ENCODE measurements at places on chromosomes 6 and 20.

DNA sequence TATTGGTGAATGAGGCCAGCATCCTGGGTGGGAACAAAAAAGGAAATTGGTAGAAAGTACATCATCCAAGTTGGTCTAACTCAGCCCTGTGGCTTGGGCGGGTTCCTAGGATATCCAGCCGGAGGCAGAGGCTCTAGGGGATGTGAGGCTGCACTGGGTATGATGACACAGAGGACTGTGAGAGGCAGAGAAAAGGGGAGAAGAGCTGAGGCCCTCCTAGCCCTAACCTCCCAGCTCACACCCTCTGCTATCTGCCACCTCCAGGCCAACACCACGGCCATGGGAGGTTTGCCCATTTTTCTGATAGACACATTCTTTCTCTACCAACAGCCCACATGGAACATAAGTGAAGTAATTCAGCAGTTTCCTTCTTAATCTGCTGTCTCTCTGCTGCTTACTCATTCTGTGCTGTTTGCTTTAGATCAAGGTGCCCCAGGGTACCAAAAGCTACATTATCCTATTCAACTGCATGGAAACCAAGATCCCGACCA, 284.4 kb downstream of the ESR1 start:
- peak; percentile 2 for DNase-seq

DNA sequence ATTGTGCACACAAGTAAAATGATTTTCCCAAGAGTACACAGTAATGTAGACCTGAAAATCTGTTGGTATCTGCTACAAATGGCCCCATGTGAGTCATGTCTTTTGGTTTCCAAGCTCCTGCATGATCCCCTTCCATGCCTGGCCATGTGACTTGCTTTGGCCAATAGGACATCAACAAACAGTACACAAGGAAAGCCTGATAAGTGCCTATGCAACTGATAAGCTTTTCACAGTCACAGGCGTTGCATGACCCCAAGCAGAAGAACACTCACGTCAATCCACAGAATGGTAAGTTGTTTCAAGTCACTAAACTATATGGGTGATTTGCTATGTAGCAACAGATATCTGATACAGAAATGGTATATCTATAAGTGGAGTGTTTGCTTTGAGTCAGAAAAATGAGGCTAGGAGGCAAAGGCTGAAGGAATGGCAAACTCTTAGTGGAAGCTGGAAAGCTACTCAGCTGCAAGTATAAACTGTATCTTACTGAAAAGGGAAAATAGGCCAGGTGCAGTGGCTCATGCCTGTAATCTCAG, 160.1 kb upstream of the BEND3 start:
- no peak for DNase-seq

- peak; percentile 51 for DNase-seq
These were observed 47.2 kb downstream of the MUC22 start for GRCh38 chr6:31057426-31058003.

- DNase-seq: no peak
These were observed 58.2 kb upstream of the TNFAIP3 start for GRCh38 chr6:137808836-137809315.

- DNase-seq: no peak
These were observed 60.2 kb upstream of the NEDD9 start for GRCh38 chr6:11292594-11293236.

DNA sequence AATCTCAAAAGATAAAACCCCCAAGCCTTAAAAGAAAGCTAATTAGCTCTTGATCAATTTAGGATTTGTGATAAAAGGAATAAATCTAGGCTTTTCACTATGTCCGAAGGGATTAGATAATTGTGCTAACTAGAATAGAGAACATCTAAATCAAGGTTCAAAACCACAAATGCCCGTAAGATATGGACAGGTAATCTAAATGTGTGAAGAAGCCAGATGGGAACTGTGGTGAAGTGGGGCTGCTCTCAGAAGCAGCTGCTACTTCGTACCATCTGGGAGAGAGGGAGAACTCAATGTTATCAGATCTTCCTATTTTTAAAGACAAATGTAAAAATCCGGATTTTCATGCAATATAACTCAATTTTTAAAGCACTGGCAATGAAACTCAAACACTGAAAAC, 44.2 kb downstream of the NCOA6 start:
- DNase-seq: no peak

DNA sequence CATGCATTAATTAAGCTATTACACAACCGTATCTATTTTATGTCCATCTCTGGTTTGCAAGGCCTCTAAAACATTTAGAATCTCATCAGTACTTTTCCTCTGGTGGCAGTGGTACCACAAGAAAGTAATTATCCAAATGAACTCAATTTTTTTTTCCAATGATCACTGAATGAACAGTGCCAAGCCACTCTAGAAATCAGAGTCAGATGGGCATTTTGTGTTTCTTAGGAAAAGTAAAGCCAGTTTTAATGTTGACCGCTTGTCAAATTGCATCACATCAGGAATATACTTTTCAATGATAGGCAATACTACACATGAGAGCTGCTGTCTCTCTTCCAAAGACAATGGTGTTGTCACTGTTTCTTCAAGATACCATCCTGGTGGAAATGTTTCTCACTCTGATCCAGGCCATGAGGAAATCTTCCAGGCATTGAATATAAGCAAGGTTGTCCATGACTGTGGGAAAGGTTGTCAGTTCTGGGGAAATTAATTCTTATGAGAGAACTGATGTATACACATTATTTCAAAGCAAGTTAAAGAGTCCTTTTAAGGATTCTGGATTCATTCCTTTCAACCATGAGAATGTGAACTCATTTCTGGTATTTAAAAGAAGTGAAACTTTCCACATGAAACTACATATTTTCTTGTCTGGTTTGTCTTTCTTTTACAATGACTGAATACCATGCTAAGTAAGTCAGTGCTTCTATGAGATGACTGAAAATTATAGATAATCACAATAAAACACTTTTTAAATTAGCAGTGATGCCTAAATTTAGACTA, 108.8 kb upstream of the TCF21 start:
- no peak for DNase-seq

- DNase-seq: no peak
These were observed 76.9 kb upstream of the RIPOR2 start for GRCh38 chr6:25012657-25013056.

GRCh38 chr6:157092736-157093135, 230.6 kb downstream of the TMEM242 start:
- peak; percentile 23 for DNase-seq

DNA sequence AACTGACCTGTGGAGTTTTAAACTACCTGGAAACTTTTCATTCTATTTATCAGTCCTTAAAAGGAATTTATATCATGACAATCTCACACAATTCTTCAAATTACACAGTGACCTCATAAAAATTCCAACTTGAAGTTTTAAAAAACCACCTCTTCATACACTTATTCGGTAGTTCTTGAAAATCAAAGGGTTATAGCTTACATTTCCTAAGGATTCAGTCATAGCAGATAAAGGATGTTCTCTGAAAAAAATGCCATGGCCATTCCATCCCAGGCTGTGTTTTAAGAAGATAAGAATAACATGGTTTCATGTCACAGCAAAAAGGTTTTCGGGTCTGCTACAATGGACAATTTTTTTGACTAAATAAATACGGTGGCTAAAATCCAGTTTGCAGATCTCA, 41.2 kb downstream of the GOPC start:
- DNase-seq: no peak
